Pulmonary artery endothelial cell (primary cell): ENCODE measurements at places on chromosomes 2 and 18. TPM values are rescaled to one million over a fixed set of nuclear protein-coding genes. Genes with fewer than 3 reads are reported as not detected.

DNA sequence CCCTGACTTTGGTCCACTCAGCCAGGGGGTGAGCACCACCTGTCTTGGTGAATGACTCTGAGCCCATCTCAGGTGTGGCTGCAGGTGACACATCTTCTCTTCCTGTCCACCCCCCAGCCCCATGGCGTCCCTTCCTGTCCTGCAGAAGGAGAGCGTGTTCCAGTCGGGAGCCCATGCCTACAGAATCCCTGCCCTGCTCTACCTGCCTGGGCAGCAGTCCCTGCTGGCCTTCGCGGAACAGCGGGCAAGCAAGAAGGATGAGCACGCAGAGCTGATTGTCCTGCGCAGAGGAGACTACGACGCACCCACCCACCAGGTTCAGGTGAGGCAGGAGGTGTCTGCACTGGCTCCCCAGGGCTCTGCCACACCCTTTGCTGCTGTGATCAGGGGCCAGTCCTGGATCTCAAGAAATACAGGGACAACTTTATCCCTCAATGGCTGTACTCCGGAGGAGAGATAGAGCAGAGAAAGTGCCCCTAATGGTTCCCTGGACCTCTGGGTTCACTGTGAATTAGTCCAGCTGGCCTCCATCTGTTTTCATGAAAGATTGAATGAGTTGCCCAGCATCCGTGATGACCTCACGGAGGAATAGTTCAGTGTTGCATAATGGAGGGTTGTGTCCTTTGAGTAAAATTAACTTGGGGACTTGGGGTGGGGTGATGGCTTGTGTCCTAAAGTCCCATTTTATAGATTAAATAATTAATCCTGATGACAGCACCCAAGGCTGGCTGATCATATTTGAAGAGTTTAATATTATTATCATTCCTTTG, at the start of gene NEU2:
Gene NEU2 (plus strand): TSS at position 122 of the 770 bp plus-strand sequence. CDS start 0 bp downstream, at position 122.
- DNase-seq = no peak

GRCh38 chr2:240707821-240708220, 16.2 kb downstream of the AQP12A start:
- DNase-seq = no peak

DNA sequence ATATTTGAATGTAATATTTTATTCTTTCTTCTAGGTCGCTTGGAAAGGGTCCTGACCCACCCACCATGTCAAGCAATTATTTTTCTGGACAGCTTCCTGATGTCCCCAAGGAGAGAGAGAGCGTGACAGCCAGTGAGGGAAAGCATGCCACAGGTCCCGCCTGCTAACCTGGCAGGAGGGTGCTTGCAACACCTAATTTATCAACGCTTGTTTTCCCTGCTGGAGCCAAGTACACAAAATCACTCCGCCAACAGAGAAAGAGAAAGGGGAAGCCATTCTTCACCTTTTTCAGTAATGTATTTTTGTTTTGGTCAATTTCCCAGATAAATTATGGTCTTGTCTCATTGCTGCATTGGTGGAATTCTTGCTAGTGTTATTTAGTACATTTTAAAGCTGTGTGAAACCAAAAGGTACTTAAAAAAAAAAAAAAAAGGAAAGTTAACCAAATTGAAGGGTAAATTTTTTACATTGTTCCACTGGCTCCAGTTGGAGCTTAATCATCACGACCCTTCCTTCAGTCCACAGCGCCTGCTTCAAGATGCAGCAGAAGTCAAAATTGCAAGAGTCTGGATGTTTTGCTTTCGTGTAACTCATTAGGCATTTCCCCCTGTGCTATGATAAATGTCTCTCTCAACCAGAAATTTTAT, 88.5 kb upstream of the COPS8 start:
- DNase-seq = no peak

DNA sequence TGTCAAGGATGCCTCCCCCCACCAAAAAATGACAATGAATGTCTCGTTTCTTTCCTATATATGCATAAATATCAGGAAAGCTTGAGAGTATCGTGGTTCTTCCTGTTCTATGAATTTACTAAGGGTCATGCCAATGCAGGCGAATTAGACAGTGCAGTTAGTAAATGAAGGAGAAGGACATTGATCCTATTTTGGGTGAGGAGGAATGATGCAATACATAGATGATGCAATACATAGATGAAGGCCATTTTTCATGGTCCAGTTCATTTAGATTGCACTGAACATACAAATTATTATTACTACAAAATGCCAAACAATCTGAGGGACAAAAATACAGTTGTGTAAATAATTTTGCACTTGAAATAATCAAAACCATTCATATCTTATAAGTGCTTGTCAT, 1265.0 kb downstream of the LRP1B start:
- DNase-seq = no peak

DNA sequence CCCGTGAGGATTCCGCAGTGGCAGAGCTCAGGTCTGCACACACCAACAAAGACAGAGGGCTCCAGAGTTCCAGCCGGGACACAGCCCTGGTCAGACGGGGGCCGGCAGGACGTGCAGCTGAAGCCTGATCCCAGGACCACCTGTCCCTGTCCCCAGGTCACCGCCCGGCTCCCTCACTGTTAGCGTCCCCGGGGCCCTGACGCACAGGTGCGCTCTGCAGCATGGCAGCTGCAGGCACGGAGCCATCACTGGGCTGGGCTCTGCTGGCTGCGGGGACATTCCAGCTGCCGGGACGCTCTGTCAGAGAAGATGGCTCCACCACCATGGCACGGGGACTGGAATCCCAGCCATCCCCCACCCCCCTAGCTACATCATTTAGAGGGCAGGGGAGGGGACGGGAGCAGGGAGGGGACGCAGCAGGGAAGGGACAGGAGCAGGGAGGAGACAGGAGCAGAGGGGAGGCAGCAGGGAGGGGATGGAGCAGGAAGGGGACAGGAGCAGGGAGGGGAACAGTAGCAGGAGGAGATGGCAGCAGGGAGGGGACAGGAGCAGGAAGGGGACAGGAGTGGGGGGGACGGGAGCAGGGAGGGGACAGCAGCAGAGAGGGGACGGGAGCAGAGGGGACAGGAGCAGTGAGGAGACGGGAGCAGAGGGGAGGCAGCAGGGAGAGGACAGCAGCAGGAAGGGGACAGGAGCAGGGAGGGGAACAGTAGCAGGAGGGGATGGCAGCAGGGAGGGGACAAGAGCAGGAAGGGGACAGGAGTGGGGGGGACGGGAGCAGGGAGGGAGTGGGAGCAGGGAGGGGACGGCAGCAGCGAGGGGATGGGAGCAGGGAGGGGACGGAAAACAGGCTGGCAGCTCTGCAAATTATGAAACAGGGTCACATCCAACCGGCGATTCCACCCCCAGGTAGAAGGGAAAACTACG, 39.8 kb downstream of the SLC66A2 start:
- DNase-seq = no peak

TMEM169 gene
- 0.07 and 0.14 TPM in 2 replicates for total RNA-seq

NOP58 gene
- total RNA-seq = 59.5 and 80.3 TPM in 2 replicates

OSR1 gene
- total RNA-seq = not detected in 2 replicates

TRIB2 gene
- total RNA-seq = 9.9 and 14.2 TPM in 2 replicates
